A549 treated with DMSO at 1 μM for 4 hours (cell line): ENCODE measurements at places on chromosomes 6 and 20. TPM values are rescaled to one million over a fixed set of nuclear protein-coding genes. Genes with fewer than 3 reads are reported as not detected.

FKBP5 gene
- total RNA-seq, result 9.2 to 11.2 TPM (median 10.6 TPM) in 5 replicates

FAM83D gene
- total RNA-seq, result 54.1 to 81.5 TPM (median 73.7 TPM) in 5 replicates

TFAP2C gene
- 13.6 to 16.5 TPM (median 15.4 TPM) in 5 replicates for total RNA-seq

HRH3 gene
- total RNA-seq, result not detected in 5 replicates

THBD gene
- 21.5 to 29.2 TPM (median 25.5 TPM) in 5 replicates for total RNA-seq

SLC22A7 gene
- total RNA-seq, result not detected in 5 replicates

BTNL2 gene
- not detected in 5 replicates for total RNA-seq

FRK gene
- 1.5 to 2.1 TPM (median 1.8 TPM) in 5 replicates for total RNA-seq

KIF13A gene
- total RNA-seq, result 20.8 to 25.6 TPM (median 24.7 TPM) in 5 replicates

BIRC7 gene
- 2.6 to 4.1 TPM (median 3.7 TPM) in 5 replicates for total RNA-seq

LY6G6C gene
- total RNA-seq, result 0.12 to 0.20 TPM in 2 of 5 replicates, not detected in the others

TINAG gene
- total RNA-seq, result not detected in 5 replicates

THBS2 gene
- total RNA-seq, result 0.01 to 0.17 TPM in 2 of 5 replicates, not detected in the others

SIRPA gene
- total RNA-seq, result 29.2 to 35.8 TPM (median 31.0 TPM) in 5 replicates

C6orf118 gene
- total RNA-seq, result 0.05 to 0.28 TPM (median 0.16 TPM) in 5 replicates

RPS18 gene
- 2,439 to 2,832 TPM (median 2,552 TPM) in 5 replicates for total RNA-seq

HECA gene
- 1.3 to 2.9 TPM (median 2.2 TPM) in 5 replicates for total RNA-seq

RNF144B gene
- 0.24 to 0.88 TPM (median 0.52 TPM) in 5 replicates for total RNA-seq

ADGRF5 gene
- not detected in 5 replicates for total RNA-seq

BCAS1 gene
- 0.55 to 0.85 TPM (median 0.71 TPM) in 5 replicates for total RNA-seq

PTCRA gene
- total RNA-seq, result not detected in 5 replicates

LY6G6D gene
- not detected in 5 replicates for total RNA-seq
